HCEC 1CT (cell line): ENCODE measurements at places on chromosomes 3 and 15.

- DNase-seq: no peak
These were observed 33.4 kb upstream of the STRIT1 start for GRCh38 chr3:155326901-155327300.

DNA sequence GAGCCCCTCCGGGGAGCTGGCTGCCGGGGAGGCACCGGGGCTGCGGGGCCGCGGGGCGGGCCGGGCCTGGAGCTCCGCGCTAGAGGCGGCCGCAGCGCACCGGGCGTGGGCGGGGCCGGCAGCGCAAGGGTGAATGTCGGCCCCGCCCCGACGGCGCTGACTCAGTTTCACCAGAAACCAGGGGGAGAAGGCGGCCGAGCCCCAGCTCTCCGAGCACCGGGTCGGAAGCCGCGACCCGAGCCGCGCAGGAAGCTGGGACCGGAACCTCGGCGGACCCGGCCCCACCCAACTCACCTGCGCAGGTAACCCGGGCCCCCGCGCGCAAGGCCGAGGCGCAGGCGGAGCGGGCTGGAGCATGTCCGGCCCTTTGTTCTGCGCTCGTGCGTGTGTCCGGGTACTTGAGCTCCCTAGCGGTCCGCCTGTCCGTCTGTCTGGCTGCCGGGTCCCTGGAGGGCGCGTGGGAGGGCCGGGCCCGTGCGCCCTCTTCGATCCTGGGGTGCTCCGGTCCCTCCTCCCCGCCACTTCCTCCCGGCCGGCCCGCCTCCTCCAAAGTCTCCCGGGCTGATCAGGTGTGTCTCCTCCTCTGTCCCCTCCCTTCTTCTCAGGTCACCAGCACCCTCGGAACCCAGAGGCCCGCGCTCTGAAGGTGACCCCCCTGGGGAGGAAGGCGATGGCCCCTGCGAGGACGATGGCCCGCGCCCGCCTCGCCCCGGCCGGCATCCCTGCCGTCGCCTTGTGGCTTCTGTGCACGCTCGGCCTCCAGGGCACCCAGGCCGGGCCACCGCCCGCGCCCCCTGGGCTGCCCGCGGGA, at the start of gene SPINT1:
Gene SPINT1, plus strand, starts transcription at position 164 of the 811 bp plus-strand sequence. Its CDS starts 507 bp downstream, at position 671.
- DNase-seq: no peak

DNA sequence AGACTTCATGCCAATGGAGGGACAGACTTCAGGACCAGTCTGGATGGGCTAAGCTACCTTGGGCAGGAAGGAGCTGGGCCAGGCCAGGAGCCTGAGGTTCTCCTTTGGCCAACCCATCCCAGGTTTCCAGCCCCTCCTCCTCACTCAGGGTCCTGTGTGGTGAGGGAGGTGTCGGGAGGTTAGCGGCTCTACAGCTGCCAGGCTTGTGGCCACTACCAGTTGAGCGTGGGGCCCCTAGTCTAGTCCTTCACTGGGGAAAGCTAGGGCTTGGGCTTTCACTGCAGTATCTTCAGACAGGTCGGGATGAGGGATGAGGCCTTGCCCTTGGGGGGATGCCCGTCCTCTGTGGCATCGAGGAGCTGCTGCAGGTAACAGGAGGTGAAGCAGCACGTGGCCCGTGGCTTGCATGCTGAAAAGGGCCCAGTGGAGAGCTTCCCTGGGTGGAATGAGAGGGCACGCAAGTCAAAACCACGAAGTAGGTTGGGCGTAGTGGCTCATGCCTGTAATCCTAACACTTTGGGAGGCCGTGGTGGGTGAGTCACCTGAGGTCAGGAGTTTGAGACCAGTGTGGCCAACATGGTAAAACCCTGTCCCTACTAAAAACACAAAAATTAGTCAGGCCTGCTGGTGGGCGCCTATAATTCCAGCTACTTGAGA, 8.5 kb upstream of the FANCD2 start:
- peak; percentile 87 for DNase-seq

DNA sequence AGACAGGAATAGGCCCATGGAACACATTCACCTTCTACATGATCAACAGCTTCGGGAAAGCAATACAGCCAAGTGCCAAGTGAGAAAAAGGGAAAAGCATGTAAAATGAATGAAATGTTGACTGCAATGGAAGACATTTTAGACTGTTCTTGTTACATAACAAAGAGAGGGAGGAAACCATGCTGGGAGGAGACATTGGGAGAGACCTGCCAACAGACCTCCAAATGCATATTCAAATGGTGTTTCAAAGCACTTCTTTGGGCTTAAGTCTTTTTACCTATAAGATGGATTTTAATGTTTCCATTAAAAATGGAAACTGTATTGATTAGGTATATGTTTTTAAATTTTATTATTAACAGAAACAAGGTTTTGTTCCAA, 350.0 kb upstream of the THBS1 start:
- DNase-seq: no peak

GRCh38 chr3:151979906-151980305, 106.5 kb downstream of the SUCNR1 start:
- DNase-seq: no peak

DNA sequence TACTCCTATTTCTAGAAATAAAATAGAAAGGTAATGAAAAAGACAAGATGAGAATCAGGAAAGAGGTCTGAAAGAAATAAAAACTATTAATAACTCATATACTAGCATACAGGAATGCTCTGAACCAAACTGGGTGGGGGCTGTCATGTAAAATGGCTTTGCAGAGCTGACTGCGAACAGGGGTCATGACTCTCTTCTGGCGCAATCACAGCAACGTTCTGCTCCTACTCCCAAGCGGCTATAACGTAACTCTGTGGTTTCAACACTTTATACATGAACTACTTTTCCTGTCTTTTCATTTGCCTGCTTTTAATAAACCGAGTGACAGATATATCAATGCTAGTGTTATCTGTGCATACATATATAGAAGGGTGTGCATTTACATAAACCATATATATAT, 116.7 kb downstream of the DLG1 start:
- no peak for DNase-seq

GRCh38 chr3:40414270-40414669, 27.3 kb downstream of the ENTPD3 start:
- no peak for DNase-seq

DNA sequence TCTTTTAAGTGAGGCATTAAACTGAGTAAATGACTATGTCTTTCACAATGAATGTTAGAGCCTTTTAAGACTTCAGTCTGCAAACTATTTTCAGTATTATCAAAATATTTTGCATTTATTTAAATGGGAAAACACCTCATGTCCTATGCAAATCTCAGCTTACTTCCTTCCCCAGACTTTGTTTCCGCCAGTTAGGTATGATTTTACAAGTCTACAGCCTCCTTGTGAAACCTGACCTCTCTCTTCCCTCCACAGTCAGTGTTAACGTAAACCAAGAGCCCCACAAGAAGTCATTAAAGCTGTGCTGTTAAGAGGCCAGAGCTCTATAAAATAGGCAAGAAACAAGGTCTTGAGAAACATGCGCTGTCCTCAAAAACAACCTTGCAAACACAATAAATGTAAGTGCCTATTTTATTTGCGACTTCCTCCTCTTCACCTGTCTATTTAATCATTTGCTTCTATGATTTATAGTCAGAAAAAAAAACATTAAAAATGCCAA, 48.3 kb downstream of the PRTG start:
- no peak for DNase-seq

DNA sequence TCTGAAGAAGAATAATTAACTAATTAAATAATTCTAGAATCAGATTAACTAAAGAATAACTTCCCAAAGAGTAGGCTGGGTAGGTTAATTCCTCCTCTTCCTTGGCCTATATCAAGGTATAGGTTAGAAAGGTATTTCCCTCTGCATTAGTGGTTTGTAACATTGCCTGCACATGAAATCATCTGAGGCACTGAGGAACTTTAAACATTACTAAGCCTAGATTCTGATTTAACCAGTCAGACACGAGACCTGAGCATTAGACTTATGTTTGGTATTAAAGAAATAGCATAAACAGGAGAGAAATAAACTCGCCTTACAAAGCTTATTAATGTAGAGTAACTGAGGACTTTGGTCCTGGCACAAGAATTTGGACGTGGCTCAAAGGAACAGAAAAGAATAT, 84.2 kb downstream of the FGF7 start:
- no peak for DNase-seq

DNA sequence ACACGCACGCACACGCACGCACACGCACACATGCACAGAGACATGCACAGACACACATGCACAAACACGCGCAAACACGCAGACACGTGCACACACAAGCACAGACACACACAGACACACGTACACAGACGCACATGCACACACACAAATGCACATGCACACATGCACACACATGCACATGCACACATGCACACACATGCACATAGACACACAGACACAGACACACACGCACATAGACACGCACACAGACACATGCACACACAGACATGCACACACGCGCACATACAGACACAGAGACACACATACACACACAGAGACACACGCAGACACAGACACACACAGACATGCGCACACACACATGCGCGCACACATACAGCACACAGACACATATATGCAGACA, 26.4 kb upstream of the PIGZ start:
- no peak for DNase-seq

DNA sequence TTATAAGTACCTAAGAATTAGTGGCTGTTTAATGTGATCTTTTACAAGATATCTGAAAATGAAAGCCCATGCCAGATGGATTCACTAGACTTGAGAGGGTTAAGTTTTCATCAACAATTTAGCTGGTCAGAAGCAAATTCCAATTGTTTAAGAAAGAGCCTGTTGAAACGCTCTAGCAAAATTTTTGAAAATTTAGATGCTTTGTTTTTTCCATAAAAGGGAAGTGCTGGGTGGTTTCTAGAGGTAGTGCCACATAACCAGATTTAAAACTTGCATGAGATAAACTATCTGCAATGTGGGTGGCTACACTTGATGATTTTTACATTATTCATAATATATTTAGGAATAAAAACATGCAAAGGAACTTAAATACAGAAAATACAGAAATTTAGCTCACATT, 48.5 kb upstream of the SKIL start:
- DNase-seq: no peak

DNA sequence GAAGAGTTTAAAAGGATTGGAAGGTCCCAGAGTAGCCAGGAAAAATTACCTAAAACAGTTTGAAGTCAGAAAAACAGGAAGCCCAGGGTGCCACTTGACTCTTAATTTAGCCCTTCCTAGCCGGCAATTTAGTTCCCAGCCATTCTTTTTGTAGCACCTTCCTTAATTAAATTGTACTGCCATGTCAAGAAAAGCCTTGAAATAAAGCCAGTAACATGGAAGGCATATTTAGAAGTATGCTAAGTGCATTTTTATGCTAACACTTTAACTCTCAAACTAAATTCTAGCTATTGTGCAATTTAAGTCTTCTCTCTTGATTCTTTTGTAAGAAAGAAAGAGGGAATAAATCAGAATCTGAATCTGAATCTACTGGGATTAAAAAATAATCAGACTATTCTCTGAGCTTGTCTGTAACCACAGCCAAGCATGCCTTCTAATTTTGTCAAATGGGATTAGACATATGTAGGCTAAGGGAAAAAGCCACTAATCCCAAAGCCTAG, 43.2 kb downstream of the MAP3K13 start:
- no peak for DNase-seq

- DNase-seq: no peak
These were observed 41.4 kb downstream of the ZNF860 start for GRCh38 chr3:32022947-32023346.
